Eye (tissue), 1 donor: ENCODE measurements at places on chromosomes 4 and X.

GRCh38 chr4:19615086-19615689 is 636.5 kb upstream of the SLIT2 start:
- no peak for DNase-seq

DNA sequence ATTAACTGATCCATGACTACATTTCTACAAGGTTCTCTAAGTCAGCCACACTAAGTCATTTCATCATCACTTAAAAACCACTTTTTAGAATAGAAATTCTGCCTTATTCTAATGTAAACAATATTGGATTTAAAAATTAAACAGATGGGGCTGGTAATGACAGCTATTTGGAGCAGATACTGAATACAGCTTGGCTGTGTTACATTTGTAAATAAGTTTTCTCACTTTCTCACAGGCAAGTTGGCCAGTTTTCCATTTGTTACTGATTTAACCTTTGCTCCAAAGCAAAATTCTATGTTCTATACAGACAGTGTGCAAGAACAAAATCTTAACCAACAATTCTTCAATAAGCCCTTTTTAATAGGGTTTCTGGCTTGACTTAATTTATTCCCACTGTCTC is 370.7 kb downstream of the GRIA2 start:
- no peak for DNase-seq

DNA sequence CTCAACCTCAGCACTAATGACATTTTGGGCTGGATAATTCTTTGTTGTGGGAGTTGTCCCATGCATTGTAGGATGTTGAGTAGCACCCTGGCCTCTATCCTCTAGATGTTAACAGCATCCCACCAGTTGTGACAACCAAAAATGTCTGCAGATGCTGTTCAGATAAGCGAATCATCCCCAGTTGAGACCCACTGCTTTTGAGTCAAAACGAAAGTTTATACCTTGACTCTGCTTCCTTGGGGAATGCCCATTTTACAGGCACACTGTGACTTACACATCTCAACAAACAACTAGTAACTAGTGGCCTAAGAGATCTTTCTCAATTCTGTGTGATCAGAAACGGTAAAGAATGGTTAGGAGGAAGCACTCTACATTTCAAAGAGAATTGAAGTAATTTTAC is 37.0 kb downstream of the SEPSECS start:
- DNase-seq = no peak

- DNase-seq = no peak
Observed at GRCh38 chrX:150429594-150429993, 66.5 kb downstream of the MAMLD1 start.

GRCh38 chr4:152079543-152080293 is 318.9 kb upstream of the GATB start:
- DNase-seq = no peak
